ENCODE measurements at places on chromosomes 3 and 15.

GRCh38 chr15:66620744-66621344 is 55.0 kb upstream of the LCTL start:
- DNase-seq = no peak

GRCh38 chr15:62524848-62525247 is 359.8 kb upstream of the C2CD4B start:
- DNase-seq = no peak

DNA sequence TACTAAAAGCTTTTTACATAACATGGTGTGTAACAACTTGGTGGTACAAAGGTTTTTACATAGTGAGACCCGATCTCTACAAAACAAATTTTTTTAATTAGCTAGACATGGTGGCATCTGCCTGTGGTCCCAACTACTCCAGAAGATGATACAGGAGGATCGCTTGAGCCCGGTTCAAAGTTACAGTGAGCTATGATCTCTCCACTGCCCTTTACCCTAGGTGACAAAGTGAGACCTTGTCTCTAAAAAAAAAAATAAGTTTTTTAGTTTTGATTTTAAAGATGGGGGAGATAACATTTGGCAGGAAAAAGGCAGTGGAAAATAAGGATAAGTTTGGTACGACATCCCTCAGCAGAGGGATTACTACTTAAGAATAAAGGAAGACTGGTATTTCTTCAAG is 5.9 kb downstream of the FAM162A start:
- DNase-seq = no peak

DNA sequence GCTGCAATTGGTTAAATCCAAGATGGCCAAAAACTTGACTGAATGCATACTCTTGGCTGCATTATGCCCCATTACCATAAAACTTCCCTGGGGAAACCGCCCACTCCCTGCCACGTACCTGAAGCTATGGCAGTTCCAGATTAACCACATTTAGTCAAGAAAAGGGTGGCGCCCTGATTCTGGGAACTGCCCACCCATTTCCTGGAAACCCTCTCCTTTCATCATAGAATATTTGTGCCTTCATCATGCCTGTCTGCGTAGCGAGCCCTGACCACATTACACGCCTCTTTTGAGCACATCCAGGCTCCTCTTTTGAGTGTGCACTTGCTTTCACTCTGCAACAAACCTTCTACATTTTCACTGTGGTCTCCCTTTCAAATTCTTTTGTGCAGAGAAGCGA is 5.2 kb downstream of the LINS1 start:
- no peak for DNase-seq

GRCh38 chr3:39000008-39000450 is 51.7 kb downstream of the SCN11A start:
- peak; percentile 88 for DNase-seq

All from AML-193 (cell line).